ENCODE measurements at places on chromosomes 11 and 22.

DNA sequence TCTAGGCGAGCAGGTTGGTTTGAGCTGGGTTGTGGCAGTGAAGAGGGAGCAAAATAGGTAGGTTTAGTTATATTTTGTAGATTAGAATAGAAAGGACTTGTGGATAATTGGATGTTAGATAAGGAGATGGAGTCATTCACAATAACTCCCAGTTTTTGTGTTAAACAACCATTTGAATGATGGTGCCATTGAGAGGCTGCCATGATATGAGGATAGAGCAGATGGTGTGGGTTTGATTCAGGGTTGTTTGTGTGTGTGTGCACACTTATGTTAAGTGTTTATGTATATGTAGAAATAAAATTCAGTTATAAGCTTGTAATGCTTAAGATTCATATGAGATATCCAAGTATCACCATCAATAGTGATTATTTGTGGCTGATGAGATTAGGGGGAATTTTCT lies 166.6 kb downstream of the NXPE2 start:
- DNase-seq, result no peak

GRCh38 chr11:66316849-66317251 lies at the start of gene CD248:
Gene CD248 (minus strand): TSS chr11:66317044. CDS start chr11:66317027, 17 bp downstream.
- no peak for DNase-seq

DNA sequence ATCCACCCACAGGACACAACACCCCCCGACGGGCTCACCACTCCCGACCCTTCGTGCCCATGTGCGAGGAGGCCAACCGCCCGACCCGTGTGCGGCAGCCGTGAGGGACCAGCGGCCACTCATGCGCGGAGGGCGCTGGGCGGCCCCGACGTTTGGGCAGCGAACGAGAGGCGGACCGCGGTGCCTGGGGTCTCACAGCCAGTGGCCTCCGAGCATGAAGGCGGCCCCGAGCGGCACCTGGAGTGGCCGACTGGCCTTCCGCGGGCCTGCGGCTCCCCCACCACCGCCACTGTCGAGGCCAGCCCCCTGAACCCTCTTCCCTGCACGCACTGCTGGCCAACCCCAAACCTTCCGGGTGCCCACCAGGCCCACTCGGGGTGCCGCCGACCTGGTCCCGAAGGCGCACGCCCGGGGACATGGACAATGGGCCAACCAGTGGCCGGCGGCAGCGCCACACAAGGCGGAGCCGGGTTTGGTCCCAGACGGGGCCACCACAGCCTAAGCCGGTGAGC lies 4274.9 kb upstream of the OR11H1 start:
- no peak for DNase-seq

- DNase-seq, result no peak
Measured at GRCh38 chr11:69599502-69599901, 41.5 kb upstream of the CCND1 start.

- no peak for DNase-seq
Measured at GRCh38 chr11:28798286-28798685, 690.1 kb downstream of the METTL15 start.

DNA sequence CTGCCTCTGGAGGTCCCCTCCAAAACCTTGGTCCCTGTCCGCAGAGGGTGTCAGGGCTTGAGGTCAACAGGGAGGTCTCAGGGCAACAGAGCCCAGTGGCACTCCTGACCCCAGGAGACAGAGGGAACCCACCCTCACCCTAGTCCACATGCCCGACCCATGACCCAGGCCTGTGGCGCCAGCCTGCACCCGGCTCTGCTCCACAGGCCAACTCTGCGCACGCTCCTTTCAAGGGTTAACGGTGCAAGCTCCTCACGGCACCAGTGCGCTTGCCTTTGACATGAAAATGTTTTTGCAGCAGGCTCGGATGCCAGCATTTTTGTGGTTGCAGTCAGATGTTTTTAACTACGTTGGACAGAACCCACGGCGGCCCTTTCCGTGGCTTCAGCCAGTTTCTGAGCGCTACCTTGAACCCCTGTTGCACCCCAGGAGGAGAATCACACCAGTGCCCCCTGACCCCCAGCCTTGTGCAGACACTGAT lies 68.6 kb downstream of the CDKN1C start:
- no peak for DNase-seq
